ENCODE measurements at places on chromosomes 7 and 10.

GRCh38 chr7:482521-483083 is 37.0 kb downstream of the PDGFA start:
- no peak for DNase-seq

DNA sequence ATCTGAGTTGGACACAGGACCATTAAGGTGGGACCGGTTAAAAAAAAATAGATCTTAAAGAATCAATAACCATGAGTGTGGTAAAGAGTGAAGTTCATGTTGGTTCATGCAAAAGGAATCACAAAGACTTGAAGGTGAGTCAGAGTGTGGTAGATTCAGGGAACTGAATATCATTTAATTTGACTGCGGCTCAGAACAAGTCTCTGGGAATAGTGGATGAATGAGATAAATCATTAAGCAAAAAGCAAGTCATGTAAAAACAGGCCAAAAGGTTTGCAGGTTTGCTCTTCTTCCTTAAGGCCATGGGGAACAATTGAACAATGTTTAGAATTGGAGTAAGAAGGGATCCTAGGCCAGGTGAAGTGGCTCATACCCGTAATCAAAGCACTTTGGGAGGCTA is 385.8 kb downstream of the ETV1 start:
- no peak for DNase-seq

GRCh38 chr7:46107610-46108217 is 186.6 kb upstream of the IGFBP3 start:
- DNase-seq = no peak

DNA sequence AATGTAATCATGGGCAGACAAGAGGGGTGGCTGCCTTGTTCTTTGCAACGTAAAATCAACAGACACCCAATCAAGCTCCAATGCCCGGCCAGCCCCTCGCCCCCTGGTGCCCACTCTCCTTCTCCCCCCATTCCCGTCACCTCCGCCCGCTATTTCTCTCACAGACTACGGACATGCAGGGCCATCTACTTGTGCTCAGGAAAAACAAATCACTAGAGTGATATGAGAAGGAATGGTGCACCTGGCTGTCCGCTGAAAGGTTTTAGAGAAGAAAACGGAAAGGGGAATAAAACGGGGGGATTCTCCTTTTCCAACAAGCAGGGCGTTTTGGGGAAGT is 396 bp downstream of the GRM8 start:
- DNase-seq = no peak

- DNase-seq = no peak
Measured at GRCh38 chr10:129878835-129879234, 85.2 kb downstream of the EBF3 start.

GRCh38 chr10:31912289-31912688 is 16.3 kb downstream of the ARHGAP12 start:
- no peak for DNase-seq

- DNase-seq = no peak
Measured at GRCh38 chr10:13371897-13372470, 23.9 kb upstream of the SEPHS1 start.

GRCh38 chr7:115953592-115954255 is 76.8 kb downstream of the TFEC start:
- no peak for DNase-seq

DNA sequence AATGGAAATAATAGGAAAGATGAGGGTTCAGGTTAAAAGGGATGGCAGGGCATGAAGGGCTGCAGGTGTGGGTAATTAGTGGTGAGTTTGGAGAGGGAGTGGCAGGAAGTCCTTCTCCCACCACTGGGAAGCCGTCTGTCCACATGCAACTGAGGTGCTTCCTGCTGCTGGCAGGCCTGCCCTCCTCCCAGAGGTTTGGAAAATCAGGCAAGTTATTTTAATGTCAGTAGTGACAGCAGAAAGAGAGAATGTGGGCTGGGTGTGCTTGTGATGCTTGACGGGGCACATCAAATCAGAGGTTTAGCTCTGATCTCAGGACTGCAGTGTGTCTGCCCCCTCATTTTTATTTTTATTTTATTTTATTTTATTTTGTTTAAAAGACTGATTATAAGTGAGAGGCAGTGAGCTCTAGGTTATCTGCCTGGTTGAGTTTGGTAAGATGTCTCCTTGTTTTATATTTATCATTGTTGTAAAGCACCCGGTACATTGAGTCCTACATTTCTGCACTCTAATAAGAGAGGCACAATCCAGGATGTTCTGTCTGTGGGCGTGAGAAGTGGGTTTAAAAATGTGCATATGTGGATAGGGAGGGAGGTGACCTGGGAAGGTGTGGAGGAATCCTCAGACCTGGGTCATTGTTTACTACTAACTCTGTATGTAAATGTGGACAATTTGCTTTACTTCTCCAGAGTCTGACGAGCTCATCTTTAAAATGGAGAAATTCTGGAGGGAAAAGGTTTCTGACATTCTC is 504.4 kb downstream of the LRMDA start:
- DNase-seq = no peak

DNA sequence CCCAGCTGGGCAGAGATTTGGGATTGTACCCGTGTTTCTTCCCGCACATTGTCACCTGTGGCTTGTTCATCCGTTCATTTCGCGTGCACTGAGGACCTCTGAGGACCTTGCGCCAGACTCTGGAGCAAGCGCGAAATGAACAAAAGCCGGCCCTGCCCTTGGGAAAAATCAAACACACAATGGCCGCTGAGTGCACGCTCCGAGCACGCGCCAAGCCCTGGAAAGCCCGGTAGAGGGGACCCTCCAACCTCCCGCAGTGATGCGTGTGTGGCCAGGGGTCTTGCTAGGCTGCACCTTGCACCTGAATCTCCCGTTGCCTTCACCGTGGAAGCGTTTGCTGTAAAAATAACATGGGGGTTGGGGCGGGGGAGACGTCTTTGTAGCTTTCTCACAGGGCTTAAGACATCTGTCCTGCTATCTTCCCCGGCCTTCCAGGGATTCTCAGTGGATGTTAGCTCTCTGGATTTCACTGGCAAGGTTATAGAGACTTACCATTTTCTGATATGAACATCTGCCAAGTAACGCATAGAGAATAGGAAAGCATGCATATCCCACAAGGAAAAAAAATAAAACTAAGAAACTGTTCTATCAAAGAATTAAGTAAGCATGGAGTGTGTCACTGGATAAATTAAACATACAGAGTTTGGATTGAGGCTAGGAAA is 37.3 kb downstream of the ZNF777 start:
- no peak for DNase-seq

DNA sequence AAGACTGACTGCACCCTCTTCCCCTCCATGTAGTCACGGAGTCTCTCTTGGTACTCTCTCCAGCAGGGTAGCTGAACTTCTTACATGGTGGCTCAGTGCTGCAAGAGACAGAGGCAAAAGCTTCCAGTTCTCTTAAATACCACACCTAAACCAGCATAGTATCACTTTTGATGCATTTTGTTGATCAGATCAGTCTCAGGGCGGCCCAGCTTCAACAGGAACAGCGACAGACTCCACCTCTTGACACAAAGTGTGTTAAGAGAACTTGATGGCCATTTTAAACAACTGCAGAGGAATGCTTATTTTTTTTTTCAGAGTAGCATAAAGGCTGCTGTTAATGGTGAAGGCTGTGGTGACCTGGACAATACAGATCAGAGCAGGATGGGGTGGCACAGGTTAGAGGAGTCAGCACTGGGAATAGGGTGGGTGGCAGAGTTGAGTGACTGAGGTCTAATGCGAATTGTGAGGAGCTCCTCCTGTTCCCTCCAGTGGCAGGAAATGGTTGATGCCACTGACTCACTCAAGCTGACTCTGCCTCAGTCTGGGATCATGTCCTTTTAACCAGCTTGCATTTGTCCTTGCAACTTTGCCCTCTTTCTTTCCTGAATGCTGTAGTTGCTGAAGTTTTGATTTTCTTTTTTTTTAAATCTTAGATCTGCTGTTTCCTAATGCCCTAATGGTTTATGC is 17.3 kb downstream of the MGAM start:
- DNase-seq = no peak

- no peak for DNase-seq
Measured at GRCh38 chr10:77845451-77845850, 81.1 kb downstream of the DLG5 start.

GRCh38 chr7:36103837-36104561 is 49.1 kb upstream of the EEPD1 start:
- no peak for DNase-seq

GRCh38 chr7:665736-666453 is 60.6 kb upstream of the DNAAF5 start:
- no peak for DNase-seq

DNA sequence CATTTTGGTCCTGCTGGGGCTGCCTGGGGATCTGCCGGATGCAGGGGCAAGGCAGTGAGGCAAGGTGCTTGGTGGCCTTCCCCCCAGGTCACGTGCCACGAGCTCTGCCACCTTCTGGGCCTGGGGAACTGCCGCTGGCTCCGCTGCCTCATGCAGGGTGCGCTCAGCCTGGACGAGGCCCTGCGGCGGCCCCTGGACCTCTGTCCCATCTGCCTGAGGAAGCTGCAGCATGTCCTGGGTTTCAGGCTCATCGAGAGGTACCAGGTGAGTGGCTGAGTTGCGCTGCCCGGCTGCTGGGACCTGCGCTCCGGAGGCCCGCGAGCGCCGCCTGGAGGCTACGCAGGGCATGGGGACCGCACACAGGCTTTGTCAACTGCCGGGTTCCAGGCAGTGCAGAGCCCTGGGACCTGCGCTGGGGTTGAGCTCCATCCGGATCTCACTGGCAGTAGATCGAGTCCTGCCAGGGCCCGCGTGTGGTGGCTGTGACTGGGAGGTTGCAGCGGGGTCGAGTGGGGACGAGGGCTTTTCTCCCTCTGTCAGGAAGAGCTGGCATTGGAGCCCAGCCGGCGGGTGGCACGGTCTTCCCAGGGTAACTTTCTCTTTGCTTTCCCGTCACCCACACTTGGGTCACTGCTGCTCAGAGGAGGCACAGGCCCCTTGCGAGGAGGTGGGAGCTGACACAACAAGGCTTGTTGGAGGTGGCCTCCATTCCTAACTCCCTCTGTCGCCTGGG is 21.7 kb downstream of the AMZ1 start:
- DNase-seq = no peak

GRCh38 chr10:71863203-71863602 is 12.2 kb upstream of the PSAP start:
- DNase-seq = no peak

- no peak for DNase-seq
Measured at GRCh38 chr7:85413718-85414117, 226.9 kb upstream of the SEMA3D start.

GRCh38 chr7:140048989-140049338 is 13.8 kb downstream of the PARP12 start:
- no peak for DNase-seq

- no peak for DNase-seq
Measured at GRCh38 chr10:35336921-35337823, 863 bp downstream of the CCNY start.

DNA sequence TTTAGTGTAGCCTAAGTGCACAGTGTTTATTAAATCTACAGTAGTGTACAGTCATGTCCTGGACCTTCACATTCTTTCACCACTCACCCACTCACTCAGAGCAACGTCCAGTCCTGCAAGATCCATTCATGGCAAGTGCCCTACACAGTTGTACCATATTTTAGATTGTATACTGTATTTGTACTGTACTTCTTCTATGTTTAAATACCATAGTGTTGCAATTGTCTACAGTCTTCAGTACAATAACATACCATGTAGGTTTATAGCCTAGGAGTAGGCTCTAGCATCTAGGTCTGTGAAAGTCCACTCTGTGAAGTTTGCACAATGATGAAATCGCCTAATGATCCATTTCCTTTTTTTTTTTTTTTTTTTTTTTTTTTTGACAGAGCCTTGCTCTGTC is 12.0 kb downstream of the EEPD1 start:
- no peak for DNase-seq

- DNase-seq = no peak
Measured at GRCh38 chr7:151689196-151689971, 169.7 kb upstream of the RHEB start.

DNA sequence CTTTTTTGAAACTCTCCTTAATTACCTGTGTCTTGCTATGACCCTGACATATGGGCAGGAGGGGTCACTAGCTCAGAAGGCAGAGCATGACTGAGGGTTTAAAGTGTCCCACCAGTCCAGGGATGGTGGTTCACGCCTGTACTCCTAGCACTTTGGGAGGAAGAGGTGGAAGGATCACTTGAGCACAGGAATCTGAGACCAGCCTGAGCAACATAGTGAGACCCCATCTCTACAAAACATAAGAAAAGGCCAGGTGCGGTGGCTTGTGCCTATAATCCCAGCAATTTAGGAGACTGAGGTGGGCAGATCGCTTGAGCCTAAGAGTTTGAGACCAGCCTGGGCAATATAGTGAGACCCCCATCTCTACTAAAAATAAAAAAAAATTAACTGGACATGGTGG is 133.8 kb downstream of the TMEM178B start:
- no peak for DNase-seq
